ENCODE measurements at places on chromosomes 11 and 22.

DNA sequence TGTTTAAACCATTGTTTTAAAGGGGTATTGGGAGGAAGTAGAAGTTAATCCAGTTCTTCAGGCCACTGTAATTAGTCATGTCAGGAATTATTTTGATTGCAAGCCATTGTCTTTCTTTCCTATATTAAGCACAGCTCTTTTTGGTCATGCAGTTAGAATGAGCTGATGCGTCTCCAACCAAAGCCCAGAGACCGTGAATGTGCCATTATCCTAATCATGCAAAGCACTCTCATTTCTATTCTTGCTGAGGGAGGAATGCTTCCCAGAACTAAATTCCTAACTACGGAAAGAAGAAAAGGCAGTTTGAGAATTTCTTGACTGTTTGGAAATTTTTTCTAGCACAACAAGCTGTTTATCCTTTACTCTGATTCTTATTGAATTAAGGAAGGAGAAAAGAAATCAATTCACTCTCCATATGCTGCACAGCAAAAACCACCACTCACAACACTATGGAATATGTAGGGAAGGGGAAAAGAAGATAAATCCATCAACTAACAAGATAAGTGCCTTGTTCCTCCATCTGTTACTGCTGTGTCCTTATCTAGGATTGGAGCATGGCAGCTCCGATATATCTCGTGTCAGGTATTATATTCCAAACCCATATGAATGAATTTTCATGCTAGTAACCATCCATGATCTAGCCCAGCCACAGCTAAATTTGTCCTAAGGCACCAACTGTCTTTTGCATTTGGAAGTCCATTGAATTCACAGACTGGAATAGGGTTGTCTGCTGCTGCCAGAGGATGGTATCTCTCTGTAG, 70.8 kb downstream of the NTM start:
- no peak for DNase-seq

- DNase-seq = no peak
Measured at GRCh38 chr11:17529844-17530185, 14.4 kb downstream of the USH1C start.

GRCh38 chr22:49527611-49528419, 299.9 kb downstream of the BRD1 start:
- no peak for DNase-seq

DNA sequence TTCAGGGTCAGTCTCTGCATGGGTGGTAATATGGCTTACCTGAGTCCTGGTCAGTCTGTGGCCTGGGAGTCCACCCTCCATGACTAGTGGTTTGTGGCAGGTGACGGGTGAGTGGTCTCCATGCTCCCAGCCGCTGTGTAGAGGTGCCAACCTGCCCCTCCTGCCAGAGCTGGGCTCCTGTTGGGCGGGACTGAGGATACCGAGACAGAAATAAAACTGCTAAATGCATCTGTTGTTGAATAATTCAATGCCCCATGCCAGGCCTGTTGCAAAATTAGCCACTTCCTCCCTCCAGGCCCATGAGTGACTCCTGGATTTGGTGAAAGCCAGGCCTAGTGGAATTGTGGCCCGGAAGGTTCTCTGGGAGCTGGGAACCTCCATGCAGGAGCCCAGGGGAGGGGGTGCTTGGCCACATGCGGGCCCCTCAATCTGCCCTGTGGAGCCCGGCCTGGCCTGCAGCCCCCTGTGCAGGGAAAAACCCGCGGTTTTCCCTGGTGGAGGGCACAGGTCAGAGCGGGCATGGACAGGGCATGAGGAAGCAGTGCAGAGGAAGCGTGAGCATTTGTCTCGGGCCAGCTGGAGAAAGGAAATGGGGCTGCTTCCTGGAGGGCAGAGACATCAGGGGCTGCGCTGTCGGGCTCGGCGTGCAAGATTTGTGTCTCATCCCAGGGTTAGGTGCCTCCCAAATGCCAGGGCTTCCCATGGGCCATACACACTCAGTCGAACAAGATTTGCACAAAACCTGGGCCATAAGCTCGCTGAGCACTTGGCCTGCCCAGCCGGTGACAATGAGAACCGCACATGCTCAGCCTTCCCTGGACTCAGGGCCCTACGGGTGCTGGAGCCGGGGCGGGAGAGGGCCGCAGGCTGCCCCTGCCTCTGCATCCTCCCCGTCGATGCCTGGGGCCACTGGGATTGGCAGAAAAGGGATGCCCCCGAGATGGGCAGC, 66.9 kb downstream of the KCNQ1 start:
- no peak for DNase-seq

DNA sequence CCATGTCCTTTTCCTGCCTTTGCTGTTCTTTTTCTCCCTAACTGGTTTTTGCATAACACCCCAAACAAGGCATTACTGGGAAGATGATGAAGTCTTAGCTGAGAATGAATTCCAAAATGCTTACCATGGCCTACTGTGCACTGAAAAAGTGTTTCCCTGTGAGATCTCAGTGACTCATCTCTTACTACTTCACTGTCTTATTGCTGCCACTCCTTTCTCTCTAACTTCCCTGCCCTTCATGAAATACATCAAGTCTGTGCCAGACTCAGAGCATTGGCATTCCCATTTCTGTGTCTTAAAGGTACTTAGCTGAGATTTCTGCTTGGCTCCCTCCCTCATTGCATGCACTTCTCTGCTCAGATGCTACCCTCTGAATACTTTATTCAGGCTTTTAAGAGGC, 49.1 kb upstream of the MUC15 start:
- no peak for DNase-seq

GRCh38 chr11:22640862-22641261, 15.2 kb upstream of the FANCF start:
- no peak for DNase-seq

GRCh38 chr11:46363031-46363407, 15.8 kb downstream of the DGKZ start:
- DNase-seq = no peak

GRCh38 chr11:125091247-125091876, 20.1 kb downstream of the TMEM218 start:
- peak; percentile 20 for DNase-seq

DNA sequence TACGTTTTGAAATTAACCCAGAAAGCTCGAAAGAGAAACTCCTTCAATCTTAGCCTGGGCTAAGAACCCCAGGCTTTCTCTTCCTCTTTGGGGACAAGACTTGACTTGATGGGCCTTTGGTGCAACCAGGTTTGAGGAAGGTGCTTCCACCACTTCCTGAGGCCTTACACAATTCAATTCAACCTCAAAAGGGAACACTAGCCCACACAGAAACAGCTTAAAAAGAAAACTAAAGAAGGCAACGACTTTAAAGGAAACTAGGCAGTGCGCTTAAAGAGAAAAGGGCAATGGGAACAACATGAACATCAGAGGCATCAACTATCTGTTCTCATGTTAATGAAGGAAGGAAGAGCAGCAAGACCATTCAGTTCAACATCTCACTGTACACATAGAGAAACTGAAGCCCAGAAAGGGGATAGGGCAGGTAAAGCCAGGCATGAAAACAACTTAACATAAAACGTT, 24.8 kb downstream of the PAK1 start:
- DNase-seq = peak; percentile 9

GRCh38 chr11:128936606-128937251, 5.9 kb downstream of the TP53AIP1 start:
- no peak for DNase-seq

DNA sequence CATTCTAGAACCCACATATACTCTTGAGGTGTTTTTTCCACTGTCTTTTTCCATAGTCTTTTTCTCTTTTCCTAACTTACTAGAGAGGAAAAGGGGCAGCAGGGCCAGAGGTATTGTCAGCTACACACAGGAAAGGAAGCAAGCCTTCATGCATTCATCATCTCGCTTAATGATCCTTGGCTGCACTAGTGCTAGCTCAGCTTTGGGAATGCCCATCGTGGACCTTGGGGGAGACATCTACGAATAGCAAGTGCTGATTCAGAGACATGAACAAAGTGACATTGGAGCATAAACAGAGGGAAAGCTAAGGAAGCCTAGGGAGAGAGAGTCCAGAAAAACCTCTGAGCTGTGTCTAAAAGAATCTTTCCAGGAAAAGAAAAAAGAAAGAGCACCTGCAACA, 466.3 kb upstream of the ARHGAP42 start:
- no peak for DNase-seq

GRCh38 chr11:73812234-73812633, 24.6 kb downstream of the MRPL48 start:
- DNase-seq = no peak

DNA sequence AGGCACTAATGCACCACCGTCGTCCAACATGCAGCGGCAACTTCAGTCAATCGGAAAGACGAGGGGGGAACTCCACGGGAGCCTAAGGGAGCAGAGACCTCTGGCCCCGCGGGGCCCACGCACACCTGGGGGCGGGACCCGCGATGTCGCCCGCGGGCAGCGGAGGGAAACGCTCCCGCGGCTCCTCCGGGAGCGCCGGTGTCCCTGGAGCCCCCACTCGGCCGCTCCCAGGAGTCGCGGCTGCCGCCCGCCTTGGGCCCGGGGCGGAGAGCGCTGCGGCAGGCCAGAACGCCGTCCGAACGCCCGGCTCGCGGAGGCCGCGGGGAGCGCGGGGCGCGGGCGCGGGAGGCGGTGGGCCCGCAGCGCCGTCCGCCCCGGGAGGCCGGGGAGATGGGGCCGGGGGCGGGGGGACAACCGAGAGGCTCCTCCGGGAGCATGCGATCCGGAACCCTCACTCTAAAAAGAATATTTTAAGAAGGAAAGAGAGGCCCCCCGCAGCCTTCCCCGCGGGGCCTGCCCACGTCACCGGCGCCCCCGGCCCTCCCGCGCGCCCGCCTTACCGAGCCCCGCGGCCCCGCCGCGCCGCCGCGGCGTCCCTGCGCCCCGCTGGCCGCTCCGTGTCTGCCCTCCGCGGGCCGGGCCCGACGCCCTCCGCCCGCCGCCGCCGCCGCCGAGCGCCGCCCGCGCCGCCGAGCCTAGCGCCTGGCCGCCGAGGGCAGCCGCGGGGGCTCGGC, 86.6 kb upstream of the ARHGAP32 start:
- peak; percentile 5 for DNase-seq

- DNase-seq = no peak
Measured at GRCh38 chr11:69926376-69927050, 107.3 kb upstream of the FGF3 start.

- DNase-seq = no peak
Measured at GRCh38 chr11:14520747-14521151, 563 bp upstream of the PSMA1 start.

DNA sequence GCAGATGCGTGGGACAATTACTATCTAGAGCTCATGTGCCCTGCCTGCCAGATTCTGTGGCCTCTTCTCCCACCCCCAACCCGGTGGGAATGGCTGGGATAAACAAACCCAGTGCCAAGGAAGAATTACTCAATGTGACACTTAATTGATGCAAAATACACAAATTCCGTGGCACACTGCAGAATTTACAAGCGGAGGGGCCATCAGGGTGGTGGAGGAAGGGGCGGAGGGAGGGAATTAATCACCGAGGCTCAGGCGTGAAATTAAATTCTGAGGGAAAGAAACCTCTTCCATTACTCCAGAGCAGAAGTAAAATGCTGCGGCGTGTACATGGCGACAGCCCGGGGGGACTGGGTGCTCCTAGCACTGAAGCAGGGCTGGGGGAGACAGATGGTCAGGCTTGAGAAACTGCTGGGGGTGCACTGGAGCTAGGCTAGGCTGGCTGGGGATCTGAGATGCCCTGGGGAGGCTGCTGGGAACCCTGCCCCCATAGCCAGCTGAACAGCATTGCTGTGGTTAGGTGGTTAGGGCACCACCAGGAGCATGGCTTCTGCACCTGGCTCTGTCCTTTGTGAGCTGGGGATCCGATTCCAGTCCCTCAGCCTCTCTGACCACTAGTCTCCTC, 200.6 kb downstream of the CEP164 start:
- no peak for DNase-seq

DNA sequence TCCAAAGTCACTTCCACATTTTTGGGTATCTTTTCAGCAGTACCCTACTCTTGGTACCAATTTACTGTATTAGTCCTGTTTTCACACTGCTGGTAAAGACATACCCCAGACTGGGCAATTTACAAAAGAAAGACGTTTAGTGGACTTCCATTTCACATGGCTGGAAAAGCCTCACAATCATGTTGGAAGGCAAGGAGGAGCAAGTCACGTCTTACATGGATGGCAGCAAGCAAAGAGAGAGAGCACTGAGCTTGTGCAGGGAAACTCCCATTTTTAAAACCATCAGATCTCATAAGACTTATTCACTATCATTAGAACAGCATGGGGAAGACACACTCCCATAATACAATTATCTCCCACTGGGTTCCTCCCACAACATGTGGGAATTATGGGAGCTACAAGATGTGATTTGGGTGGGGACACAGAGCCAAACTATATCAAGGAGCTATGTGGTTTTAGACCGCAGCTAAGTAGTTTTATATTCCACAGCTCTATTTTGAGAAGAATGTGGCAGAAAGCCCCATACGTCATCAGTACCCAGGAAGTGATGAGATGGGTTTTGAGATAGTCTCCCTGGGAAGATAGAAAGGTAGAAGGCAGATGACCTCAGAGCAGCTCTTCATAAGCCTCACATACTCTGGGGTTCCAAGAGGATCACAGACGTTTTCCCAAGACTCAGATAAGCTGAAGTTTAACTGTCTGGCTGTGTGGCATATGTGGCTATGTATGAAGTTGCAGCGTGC, 96.3 kb downstream of the APIP start:
- peak; percentile 25 for DNase-seq

- DNase-seq = peak; percentile 53
Measured at GRCh38 chr11:44286268-44286880, 23.6 kb downstream of the ALX4 start.

- DNase-seq = no peak
Measured at GRCh38 chr11:17859552-17859951, 125.0 kb downstream of the KCNC1 start.

DNA sequence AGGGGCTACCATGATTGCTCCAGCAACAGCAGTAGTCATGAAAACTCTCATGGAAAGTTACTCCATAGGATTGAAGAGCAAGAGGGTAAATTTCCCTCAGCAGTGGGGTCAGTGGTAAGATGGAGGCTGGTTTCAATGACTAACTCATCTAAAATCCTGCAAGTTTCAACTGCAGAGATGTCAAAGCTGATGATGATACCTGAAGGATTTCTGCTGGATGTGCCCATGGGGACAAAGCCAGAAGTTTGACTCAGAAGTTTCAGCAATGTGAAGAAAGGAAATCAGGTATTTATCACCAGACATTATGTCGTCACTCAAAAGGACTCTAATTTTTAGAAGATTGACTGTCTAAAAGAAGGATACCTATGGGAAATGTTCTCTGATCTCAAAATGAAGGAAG, 29.1 kb downstream of the RAB38 start:
- DNase-seq = no peak

- peak; percentile 11 for DNase-seq
Measured at GRCh38 chr11:59172345-59173079, 580 bp downstream of the DTX4 start.

DNA sequence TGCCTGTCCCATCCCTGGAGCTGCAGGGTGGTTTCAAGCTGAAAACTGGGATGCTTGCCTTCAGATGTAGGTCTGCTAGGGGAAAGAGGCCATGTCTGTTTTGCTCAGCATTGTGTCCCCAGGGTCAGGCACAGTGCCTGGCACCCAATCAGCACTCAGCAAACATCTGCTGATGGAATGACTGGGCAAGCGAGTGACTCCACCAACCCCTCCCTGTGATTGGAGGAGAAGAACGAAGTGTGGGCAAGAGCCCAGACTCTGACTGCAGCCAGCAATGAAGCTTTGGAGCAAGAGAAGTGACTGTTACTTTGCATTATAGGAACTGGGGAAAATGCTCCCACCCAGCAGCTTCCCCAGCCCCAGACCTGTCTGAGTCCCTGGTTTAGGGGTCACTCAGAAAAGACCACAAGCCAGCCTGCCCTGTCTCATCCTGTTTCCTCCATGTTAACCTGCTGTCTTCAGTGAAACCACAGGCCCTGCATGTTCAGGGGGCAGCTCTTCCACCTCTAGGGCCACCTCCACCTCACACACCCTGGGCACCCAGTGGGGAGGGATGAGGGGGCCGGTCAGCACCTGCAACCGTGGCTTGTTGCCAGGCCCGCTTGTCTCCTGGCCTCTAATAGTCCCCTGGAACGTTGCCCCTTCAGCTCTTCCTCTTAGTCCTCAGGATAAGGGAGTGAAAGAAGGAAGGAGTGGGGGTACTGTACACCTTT, 147.4 kb downstream of the TRIM29 start:
- no peak for DNase-seq

Measured in CD4-positive, alpha-beta T cell treated with Interleukin-17A for 1 hour (primary cell).